Caco-2 (cell line): ENCODE measurements at places on chromosomes 13 and 19. TPM values are rescaled to one million over a fixed set of nuclear protein-coding genes. Genes with fewer than 3 reads are reported as not detected.

- no peaks in the 10 kb centered on the region for H3K36me3 ChIP-seq
- peaks cover 8% of the 10 kb centered on the region for H3K4me1 ChIP-seq
- no peak overlapping the region for H3K27ac ChIP-seq
- DNase-seq: no peak
- no peak overlapping the region for H3K4me3 ChIP-seq
These were observed 74.1 kb downstream of the ABCC4 start for GRCh38 chr13:95226932-95227695.

DNA sequence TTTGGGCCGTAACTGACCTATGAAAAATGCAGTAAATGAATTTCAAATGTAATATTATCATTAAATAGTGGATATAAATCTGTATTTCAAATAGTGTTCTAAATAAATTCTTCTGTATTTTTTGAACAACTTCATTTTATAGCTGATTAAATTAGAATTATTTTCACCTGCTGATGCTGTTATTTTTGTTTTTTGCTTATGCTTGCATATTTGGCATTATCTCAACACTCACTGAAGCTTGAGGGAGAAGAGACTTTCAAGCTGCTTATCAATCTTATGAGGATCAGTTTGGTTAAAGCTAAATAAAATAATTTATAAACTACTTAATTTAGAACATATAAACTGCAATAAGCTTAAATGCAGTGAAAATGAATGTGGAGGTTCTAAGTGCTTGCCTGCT, 251.3 kb upstream of the PCDH9 start:
- no peaks in the 10 kb centered on the region for H3K4me1 ChIP-seq
- no peaks in the 10 kb centered on the region for H3K27me3 ChIP-seq
- H3K4me3 ChIP-seq: no peak overlapping the region
- no peak overlapping the region for H3K27ac ChIP-seq
- H3K36me3 ChIP-seq: no peaks in the 10 kb centered on the region

- H3K4me1 ChIP-seq: peaks cover 24% of the 10 kb centered on the region
- no peak for DNase-seq
- H3K27ac ChIP-seq: no peak overlapping the region
- no peaks in the 10 kb centered on the region for H3K27me3 ChIP-seq
These were observed 55.4 kb upstream of the UBL3 start for GRCh38 chr13:29905845-29906244.

DNA sequence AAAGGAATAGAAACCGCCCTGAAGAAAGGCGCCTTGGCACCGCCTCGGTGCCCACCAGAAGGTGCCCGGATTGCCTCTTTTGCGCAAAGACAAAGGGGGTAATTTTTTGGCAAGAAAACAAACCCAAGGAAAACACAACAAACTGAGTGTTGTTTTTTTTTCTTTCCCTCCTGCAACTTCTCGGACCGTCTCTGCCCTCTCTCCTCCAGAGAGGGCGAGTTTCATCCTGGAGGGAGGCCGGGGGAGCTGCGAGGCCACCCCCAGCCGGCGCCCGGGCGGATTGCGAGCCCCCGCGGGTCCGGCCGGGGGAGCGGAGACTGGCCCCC, 2.3 kb downstream of the ZNF536 start:
- H3K27ac ChIP-seq: no peak overlapping the region
- no peak overlapping the region for H3K4me3 ChIP-seq
- H3K27me3 ChIP-seq: no peaks in the 10 kb centered on the region

CADM4 gene
- total RNA-seq: 10.4 and 13.2 TPM in 2 replicates

- no peaks in the 10 kb centered on the region for H3K27me3 ChIP-seq
- no peak overlapping the region for H3K27ac ChIP-seq
- no peak for DNase-seq
- H3K36me3 ChIP-seq: no peaks in the 10 kb centered on the region
- H3K4me3 ChIP-seq: no peak overlapping the region
- no peaks in the 10 kb centered on the region for H3K4me1 ChIP-seq
These were observed 40.2 kb downstream of the TSSK6 start for GRCh38 chr19:19475015-19475765.

OR10H1 gene
- total RNA-seq: not detected in 2 replicates

DNA sequence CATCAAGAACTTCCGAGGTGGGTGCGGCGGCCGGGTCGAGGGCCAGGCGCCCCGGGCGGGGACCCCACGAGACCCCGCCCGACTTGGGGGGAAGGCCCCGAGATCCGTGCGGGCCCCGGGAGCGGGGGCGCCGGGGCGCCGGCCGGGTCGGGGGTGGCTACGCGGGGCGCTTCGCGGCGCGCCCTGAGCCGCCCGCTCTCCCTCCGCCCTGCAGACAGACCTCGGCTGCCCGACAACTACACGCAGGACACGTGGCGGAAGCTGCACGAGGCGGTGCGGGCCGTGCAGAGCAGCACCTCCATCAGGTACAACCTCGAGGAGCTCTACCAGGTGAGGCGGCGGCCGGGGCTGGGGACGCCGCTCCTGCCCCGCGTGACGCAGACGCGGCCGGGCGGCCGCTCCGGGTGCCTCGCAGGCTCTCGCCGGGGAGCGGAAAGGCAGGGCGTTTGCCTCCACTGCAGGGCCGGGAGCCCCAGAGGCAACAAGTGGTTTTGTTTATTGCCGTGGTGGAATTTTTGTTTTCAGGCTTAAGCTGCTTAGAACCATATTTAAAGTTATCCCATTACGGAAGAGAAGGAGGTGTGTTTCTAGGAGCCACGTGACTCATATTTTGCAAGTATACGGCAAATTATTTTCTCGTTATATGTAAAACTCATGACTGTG, 477 bp downstream of the CUL4A start:
- peak overlapping the region; percentile 73 for H3K27ac ChIP-seq
- H3K4me3 ChIP-seq: peak overlapping the region; percentile 89
- H3K36me3 ChIP-seq: peaks cover 7% of the 10 kb centered on the region; the same call in 1 of the 2 replicates

- DNase-seq: no peak
- no peak overlapping the region for H3K27ac ChIP-seq
- no peak overlapping the region for H3K4me3 ChIP-seq
- H3K36me3 ChIP-seq: no peaks in the 10 kb centered on the region
These were observed 143.2 kb upstream of the ZNF507 start for GRCh38 chr19:32202244-32202643.

- no peaks in the 10 kb centered on the region for H3K4me1 ChIP-seq
- no peaks in the 10 kb centered on the region for H3K27me3 ChIP-seq
- no peak for DNase-seq
- H3K36me3 ChIP-seq: no peaks in the 10 kb centered on the region
- H3K4me3 ChIP-seq: no peak within 1 kb of the TSS
These were observed at the start of gene OR10H2 for GRCh38 chr19:15727724-15728123. Gene OR10H2 (plus strand): TSS chr19:15728024. CDS start chr19:15728044, 20 bp downstream.

NLRP11 gene
- total RNA-seq: 0.26 and 0.43 TPM in 2 replicates

- no peak overlapping the region for H3K4me3 ChIP-seq
- no peaks in the 10 kb centered on the region for H3K27me3 ChIP-seq
- no peak overlapping the region for H3K27ac ChIP-seq
- H3K4me1 ChIP-seq: no peaks in the 10 kb centered on the region
- DNase-seq: peak; percentile 9
- H3K36me3 ChIP-seq: no peaks in the 10 kb centered on the region
These were observed 6.9 kb upstream of the AP1M2 start for GRCh38 chr19:10593820-10594637.

GRCh38 chr13:66634384-66634783, 595.8 kb downstream of the PCDH9 start:
- no peaks in the 10 kb centered on the region for H3K4me1 ChIP-seq
- no peaks in the 10 kb centered on the region for H3K27me3 ChIP-seq
- no peak for DNase-seq
- H3K4me3 ChIP-seq: no peak overlapping the region
- H3K27ac ChIP-seq: no peak overlapping the region
- no peaks in the 10 kb centered on the region for H3K36me3 ChIP-seq

- H3K27me3 ChIP-seq: no peaks in the 10 kb centered on the region
- H3K36me3 ChIP-seq: no peaks in the 10 kb centered on the region; the same call in 1 of the 2 replicates
- no peak for DNase-seq
- H3K4me1 ChIP-seq: no peaks in the 10 kb centered on the region; the same call in 1 of the 2 replicates
- no peak overlapping the region for H3K4me3 ChIP-seq
These were observed 28.5 kb downstream of the SKA3 start for GRCh38 chr13:21147827-21148226.

KLK14 gene
- not detected in 2 replicates for total RNA-seq

PSG6 gene
- total RNA-seq: 0.18 TPM in 1 of 2 replicates, not detected in the other

DNA sequence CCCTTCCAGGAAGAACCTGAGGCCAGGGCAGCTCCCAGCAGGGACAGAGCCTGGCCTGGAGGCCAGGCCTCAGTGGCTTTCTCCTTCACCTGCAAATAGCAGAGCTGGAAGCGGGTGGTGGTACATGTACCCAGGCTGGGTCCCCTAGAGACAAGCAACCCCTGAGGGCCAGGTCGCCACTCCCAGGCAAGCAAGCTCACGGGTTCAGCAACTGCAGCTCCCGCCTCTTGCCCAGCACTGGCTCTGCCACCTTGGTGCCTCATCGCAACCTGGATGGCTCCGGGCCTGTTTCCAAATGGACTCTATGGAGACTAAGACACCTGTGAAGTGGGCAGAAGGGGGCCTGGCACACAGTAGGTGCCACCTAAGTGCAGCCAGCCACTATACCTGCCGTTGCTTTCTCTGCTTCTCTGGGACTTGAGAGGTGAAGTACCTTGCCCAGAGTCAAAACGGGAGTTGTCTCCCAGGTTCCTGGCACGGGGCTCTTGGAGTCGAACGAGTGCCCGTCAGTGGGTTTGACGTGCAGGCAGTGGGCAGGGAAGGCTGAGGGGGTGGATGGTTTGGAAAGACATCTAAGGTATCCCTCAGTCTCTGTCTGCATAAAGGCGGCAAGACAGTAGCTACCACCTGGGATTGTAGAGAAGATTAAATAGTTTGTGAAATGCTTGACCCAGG, 2.4 kb upstream of the PLPP2 start:
- peaks cover 34% of the 10 kb centered on the region for H3K4me1 ChIP-seq
- H3K27ac ChIP-seq: no peak overlapping the region
- no peaks in the 10 kb centered on the region for H3K27me3 ChIP-seq
- DNase-seq: no peak
- H3K36me3 ChIP-seq: no peaks in the 10 kb centered on the region
- H3K4me3 ChIP-seq: no peak overlapping the region
